ENCODE measurements at places on chromosomes 5 and 9.

DNA sequence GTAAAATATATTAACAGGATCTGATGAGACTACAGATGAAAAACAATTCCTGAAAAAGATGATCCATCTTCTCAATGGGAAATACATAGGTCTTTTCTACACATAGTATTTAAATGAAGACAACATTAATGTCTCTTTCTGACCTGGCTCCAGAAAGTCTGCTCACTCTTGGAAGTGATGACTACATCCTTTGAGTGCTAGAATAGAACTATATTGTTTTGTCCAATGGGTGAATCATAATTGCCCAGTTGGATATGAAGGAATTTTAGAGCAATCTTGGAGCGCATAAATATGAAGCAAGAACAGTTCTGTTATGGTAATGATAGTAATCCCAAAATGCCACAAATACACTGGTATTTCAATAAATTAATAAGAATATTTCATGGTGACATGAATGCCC lies 322.1 kb downstream of the DEPDC1B start:
- DNase-seq: no peak

- peak; percentile 53 for DNase-seq
Observed at GRCh38 chr5:77292026-77292757, 81.7 kb downstream of the PDE8B start.

- no peak for DNase-seq
Observed at GRCh38 chr5:117131876-117132275, 557.3 kb upstream of the SEMA6A start.

- peak; percentile 74 for DNase-seq
Observed at GRCh38 chr5:38210676-38211353, 47.5 kb upstream of the EGFLAM start.

DNA sequence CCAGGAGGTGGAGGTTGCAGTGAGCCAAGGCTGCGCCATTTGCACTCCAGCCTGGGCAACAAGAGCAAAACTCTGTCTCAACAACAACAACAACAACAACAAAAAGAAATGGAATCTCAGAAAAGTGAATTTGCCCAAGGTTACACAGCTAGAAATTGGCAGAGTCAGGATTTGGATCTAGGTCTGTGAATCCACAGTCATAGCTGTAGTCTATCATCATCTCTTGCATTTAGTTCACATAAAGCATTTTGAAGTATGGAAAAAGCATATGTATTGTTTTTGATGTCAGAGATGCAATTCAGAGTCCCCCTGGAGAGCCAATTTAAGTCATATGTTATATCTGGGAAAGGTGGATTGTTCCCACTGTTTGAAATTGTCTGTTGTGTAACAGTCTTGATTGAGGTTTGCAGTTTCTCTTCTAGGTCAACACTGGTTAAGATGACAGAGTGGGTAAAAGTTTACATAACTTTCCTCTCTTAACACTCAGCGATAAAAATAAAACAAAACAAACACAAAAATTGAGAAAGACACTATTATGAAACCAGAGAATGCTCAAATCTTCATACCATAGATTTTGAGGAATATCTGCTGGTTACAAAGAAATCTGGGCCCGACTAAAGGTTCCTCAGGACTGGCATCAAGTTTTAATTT lies 21.5 kb upstream of the GPR21 start:
- DNase-seq: no peak

DNA sequence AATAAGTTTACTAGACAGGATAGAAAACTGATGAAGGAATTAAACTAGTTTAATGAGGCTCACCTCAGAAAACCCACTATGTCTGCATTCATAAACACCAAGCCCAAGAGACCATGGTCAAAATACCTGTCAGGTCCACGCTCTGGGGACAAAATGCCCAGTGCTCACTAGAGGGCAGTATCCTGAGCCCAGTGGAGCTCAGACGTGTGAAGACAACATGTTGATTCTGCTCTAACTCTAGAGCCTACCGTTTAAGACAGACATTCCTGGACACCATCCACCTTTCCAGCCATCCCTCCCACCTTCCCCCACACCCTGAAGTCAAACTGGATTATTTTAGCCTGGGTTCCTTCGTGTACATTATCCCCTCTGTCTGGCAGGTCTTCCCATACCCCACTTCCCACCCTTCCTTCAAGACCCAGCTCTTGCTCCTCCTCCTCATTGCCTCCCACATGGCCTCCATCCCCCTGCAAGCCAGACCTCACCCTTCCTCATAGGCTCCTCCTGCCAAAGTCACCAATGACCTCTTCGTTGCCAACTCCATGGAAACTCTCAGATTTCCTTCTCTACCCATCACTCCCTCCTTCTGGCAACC lies 142.3 kb upstream of the FSTL4 start:
- DNase-seq: no peak

GRCh38 chr9:107620801-107621200 lies 131.2 kb upstream of the KLF4 start:
- no peak for DNase-seq

DNA sequence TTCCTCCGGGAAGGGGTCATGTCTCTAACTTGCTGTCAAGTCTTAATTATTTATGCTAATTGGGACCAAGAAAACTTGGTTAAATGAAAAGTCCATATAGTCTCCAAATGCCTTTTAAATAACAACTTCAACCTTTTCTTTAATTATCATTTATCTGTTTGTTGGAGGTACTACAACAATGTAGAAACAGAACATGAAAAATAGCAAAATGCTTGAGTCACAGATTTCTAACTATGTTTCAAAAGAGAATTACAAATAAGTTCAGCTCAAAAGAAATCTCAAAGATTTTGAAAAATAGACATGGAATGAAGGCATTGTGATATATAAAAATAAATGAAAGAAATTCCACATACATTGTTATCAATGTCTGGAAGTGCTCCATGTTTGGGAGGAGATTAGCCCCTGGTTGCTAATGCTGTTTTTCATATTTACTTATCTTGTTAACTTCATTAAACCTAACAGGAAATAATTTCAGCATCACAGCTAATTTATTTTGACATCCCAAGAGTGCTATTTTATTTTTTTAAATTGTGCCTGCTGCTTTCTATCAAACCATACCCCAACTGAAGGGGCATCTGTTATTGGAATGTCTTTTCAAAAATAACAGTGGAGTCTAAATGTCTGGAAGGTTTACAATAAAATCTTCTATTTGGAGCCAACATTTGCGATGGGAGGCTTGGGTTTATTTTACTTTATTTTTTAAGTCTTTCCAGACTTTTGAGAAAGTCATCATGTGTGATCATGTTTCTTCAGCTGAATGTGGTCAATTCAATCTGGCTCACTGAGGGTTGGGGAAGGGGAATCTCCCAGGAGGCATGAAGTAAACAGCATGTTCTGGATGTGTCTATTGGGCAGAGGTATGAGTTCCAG lies 53.1 kb upstream of the ANKRD55 start:
- DNase-seq: no peak

DNA sequence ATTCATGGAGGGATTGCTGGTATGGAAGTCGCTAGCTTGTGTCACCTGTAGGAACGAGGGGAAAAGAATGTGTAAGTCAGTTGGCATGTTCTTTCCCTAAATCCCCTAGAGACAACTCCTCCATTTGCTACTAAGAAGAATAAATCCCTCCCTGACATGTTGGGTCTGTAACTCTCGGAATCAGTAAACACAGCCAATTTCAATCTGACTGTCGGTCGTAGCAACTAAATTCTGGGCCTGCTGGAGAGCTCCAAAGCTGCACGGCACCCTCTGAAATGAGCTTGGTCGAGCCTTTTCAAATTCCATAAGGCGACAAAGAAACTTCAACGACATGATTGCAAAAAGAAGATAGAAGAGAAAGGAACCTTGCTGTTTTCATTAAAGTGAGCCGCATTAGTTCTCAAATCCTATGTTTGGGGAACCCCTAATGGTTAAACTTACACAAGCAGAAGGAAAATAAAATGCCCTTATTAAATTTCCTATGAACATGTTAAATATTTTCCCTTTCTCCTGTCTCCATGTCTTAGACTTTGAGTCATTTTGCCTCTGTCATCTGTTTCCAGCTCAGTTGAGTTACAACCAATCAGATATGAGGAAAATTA lies 735.8 kb upstream of the WWC1 start:
- DNase-seq: peak; percentile 78

- no peak for DNase-seq
Observed at GRCh38 chr5:64299805-64300204, 134.2 kb downstream of the RNF180 start.

Measured in esophagus muscularis mucosa (tissue), 4 donors.